Mesenchymal stem cell (in vitro differentiated cells and primary cell): ENCODE measurements at places on chromosomes 5 and 9.
A peak's percentile ranks its signal among the peaks of the same experiment; 100 is the strongest.

DNA sequence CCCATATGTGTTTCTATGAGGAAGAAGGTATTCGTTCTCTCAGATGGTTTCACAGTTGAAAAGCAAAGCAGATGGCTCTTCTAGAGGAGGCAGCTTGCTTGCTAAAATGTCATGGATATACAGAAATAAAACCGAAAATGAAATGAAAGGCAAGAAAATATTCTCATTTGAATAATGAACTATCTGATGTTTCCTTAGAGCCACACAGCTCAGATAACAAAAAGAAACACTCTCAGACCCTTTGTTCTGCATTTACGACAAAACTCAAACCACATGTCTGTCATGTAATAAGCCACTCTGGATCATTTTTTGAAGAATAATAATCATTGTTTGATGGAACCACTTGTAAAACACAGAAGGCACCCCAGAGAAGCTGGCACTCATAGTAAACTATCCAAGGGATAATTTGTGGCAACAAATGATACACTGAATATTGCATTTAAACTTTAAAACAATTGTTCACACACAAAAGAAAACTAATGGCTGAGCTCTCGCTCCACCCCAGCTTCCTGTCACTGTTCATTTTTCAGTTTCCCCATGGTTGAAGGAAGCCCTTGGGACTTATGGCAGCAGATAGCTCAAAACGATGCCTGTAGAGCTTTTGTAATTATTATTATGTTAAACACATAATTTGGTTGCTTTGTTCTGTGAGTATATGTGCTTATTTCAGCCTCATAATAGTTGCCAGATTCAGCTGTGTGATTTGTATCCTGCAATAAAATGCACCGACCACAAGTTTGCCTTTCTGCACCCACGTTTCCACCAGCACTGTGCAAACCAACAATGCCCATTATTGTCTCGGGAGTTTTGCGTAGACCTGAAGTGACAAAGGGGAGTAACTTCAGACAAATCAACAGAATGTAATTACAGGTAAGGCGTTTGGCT lies 256.0 kb downstream of the TMEM167A start:
- no peak for DNase-seq

GRCh38 chr9:134211811-134212485 lies 47.6 kb upstream of the RNU6ATAC start:
- no peak for DNase-seq

DNA sequence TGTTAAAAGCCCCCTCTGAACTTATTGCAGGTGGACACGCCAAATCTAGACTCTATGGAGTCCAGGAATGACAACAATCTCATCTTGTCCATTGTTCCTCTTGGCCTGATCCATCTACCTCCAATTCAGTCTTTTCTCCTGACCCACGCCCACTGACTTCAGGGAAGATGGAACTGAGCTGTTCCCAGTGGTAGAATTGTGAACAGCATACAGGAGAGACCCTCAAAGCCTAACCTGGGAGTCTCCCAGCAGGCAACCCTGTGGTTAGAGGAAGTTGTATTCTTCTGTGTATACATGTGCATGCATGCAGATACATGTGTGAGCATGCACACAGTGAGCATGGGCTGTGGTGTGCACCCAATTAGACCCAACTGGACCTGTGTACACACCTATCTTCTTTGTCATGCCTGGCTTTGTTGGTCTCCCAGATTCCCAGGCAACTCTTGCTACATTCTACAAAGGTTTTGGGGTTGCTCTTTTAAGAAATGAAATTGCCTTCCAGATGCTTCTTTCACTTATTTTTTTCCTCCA lies 286.0 kb downstream of the ZSWIM6 start:
- no peak for DNase-seq

GRCh38 chr9:107422189-107423185 lies 67.1 kb downstream of the KLF4 start:
- peak; percentile 86 for DNase-seq

- no peak for DNase-seq
Observed at GRCh38 chr9:129749575-129749974, 3.3 kb downstream of the PTGES start.

- no peak for DNase-seq
Observed at GRCh38 chr5:76820526-76820890, 1.7 kb downstream of the F2RL1 start.

DNA sequence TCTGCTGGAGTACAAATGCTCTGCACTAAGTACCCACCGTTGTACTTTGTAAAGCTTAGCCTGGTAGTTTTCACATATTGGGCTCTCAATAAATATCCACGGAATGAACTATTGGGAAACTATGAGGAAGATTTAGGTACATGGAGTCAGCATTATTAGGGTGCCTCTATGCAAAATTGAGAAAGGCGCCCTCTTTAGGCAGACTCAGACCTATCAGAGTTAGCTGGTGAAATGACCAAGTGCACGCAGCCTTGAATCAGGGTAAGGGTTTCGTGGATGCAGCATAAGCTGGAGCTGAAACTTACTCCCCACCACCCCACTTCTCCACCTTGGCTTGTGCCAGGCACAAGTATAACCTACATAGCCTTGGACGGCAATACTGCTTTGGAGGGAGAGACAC lies 1178.8 kb upstream of the DMAC1 start:
- no peak for DNase-seq

DNA sequence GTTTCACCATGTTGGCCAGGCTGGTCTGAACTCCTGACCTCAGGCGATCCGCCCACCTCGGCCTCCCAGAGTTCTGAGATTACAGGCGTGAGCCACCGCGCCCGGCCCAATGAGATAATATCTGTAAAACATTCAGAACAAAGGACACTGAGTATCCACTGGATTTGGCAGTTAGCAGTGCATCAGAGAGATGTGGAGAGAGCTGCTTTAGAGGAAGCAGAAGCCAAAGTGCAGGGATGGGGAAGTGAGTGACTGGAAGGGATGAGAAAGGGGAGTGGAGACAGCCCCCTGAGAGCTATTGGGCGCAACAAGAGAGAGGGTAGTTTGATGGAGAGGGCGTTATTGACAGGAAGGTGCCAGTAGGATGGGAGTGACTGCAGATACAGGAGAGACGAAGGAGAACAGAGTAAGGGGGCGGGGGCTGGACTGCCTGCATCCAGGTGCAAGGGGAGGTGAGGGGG lies 157.5 kb upstream of the SHB start:
- DNase-seq = no peak

GRCh38 chr9:122463828-122464632 lies 13.7 kb downstream of the OR1J1 start:
- DNase-seq = no peak

- DNase-seq = no peak
Observed at GRCh38 chr9:6049798-6050197, 34.4 kb upstream of the RANBP6 start.

GRCh38 chr9:21589344-21590056 lies 107.4 kb upstream of the IFNE start:
- DNase-seq = no peak

- peak; percentile 79 for DNase-seq
Observed at GRCh38 chr5:108637134-108637533, 110.6 kb upstream of the FER start.

DNA sequence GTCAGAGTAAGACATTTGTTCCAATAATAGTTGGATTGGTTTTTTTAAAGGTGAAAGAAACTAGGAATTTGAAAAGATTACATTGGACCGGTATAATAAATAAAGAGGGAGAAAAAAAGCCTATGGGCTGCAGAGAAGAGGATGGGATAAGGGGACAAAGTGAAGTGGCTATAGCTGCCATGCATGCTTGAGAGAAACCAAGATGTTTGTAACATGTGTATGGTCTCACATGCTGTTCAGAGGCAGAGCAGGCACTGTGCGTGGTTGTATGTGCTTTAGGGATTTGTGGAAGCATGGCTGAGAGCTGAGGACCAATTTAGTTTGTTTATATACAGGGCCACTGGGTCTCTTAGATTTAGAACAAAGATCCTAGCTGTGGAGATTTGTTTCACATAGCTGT lies 32.7 kb downstream of the LNPEP start:
- peak; percentile 74 for DNase-seq

GRCh38 chr9:69499959-69500358 lies 172.2 kb downstream of the APBA1 start:
- no peak for DNase-seq

GRCh38 chr5:74394528-74394915 lies 246.0 kb downstream of the ENC1 start:
- no peak for DNase-seq

- peak; percentile 86 for DNase-seq
Observed at GRCh38 chr5:177390363-177391300, 6.4 kb downstream of the SLC34A1 start.

DNA sequence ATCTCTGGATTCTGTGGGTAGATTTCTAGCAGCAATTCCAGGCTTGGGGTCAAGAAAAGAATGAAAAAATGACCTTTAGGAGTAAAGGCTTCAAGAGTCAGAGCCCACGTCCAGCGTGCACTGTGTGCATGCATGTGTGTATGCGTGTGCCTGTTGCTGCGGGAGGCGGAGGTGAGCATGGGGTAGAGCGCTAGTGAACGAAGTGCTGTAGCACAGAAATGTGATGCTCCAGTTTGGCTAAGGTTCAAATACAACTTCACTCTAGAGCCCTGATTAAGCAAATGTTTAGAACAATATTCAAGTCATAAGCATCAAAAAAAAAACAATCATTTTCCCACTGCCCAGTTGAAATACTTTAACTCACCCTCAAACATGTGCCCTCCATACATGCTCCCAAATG lies 403.9 kb downstream of the ZNF608 start:
- peak; percentile 7 for DNase-seq

DNA sequence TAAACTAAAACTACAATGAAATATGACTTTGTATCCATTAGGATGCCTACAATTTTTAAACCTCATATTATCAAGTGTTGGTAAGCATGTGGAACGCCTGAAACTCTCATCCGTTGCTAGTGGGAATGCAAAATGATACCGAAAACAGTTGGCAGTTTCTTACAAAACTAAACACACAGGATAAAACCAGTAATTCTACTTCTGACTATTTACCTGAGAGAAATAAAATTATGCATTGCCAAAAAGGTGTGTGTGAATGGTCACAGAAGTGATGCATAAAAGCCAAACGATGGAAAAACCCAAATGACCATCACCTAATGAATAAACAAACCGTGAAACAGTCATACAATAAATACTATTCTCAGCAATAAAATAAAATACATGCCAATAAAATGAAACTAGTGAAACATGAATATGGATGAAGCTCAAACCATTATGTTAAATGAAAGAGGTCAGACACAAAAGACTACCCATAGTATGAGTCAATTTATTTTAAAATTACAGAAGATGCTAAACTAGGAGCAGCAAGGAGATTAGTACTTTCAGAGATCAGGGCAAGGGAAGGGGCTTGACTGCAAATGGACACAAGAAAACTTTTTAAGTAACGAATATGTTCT lies 13.4 kb downstream of the AUH start:
- no peak for DNase-seq

- no peak for DNase-seq
Observed at GRCh38 chr5:88805151-88805784, 77.7 kb downstream of the MEF2C start.

GRCh38 chr5:133996683-133997252 lies 8.0 kb downstream of the VDAC1 start:
- DNase-seq = no peak
